IMR-90 (cell line): ENCODE measurements at places on chromosomes 16 and 17.

DNA sequence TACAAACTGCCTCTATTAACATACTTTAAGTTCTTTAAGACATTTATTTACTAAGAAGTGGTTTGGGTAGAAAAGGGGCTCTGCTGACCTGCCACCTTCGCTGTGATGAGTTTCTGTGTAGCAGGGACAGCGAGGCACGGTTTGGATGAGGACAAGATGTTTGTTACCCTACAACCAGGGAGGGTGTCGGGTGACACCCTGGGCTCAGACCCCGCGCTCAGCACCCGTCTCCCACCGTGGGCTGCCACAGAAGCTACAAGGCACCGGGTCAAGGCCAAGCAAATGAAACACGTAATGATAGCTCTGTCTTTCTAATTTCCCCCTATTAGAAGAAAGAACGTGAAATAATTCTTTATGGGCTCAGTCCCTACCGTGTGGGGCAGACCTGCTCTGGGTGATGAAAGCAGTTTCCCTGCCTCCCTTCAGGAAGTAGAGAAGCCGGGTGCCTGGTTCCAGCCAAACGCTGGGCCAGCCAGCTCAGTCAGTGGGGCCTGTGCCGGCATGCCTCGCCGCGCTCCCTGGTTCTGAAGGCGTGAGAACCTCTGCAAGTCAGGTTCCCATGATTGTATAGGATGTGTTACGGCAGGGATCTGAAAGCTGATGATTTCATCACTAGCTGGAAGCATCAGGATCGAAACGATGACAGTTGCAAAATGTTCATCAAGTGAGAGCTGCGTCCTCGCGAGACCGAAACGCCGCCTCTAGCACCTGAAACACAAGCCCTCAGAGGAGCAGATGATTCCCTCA lies 3.9 kb downstream of the ZNF750 start:
- peaks cover 4% of the 10 kb centered on the region; the same call in 1 of the 2 replicates for H3K4me1 ChIP-seq
- H3K36me3 ChIP-seq, result peaks cover 10% of the 10 kb centered on the region
- no peak overlapping the region for H3K27ac ChIP-seq
- H3K27me3 ChIP-seq, result no peaks in the 10 kb centered on the region
- no peak for DNase-seq
- H3K4me3 ChIP-seq, result no peak overlapping the region

DNA sequence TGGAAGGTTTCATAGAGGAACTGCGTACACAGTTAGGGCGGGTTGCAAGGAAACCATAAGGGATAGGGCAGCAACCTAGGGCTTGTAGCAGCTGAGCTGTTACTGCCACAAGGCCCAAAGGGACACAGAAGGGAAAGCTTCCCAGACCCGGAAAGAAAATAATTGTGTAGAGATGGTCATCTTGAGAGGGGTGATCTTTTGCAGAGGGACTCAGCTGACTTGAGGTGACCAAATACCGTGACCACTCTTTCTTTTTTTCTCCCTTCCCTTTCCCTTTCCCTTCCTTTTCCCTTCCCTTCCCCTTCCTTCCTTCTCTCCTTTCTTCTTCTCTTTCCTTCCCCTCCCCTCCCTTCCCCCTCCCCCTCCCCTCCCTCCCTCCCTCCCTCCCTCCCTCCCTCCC lies 8.5 kb upstream of the CREBBP start:
- H3K36me3 ChIP-seq, result no peaks in the 10 kb centered on the region
- H3K4me3 ChIP-seq, result no peak overlapping the region
- no peak for DNase-seq
- no peaks in the 10 kb centered on the region for H3K27me3 ChIP-seq

GRCh38 chr17:57550016-57550415 lies 195.1 kb downstream of the CCDC182 start:
- H3K4me1 ChIP-seq, result peaks cover 9% of the 10 kb centered on the region
- no peaks in the 10 kb centered on the region for H3K36me3 ChIP-seq
- H3K27ac ChIP-seq, result no peak overlapping the region
- DNase-seq, result no peak
- no peak overlapping the region for H3K4me3 ChIP-seq

DNA sequence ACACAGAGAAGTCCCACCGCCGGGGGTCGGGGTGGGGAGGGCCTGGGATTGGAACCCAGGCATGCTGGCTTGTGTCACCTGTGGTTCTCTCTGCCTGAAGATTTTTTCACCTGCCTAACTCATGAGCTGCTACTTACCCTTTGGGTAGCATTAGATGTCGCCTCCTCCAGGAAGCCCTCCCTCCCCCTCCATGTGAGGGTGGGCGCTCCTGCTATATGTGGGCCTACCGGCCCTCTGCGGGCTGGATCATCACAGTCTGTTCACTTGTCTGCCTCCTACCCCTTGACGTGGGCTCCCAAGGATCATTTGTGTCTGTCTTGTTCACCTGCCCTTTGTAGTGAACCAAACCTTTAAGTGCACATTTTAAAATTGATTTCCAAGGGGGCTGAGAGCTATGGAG lies 106.8 kb downstream of the SEC14L1 start:
- no peaks in the 10 kb centered on the region for H3K27me3 ChIP-seq
- peaks cover 6% of the 10 kb centered on the region for H3K4me1 ChIP-seq
- no peak for DNase-seq
- no peak overlapping the region for H3K4me3 ChIP-seq
- no peaks in the 10 kb centered on the region for H3K36me3 ChIP-seq
- H3K27ac ChIP-seq, result no peak overlapping the region

DNA sequence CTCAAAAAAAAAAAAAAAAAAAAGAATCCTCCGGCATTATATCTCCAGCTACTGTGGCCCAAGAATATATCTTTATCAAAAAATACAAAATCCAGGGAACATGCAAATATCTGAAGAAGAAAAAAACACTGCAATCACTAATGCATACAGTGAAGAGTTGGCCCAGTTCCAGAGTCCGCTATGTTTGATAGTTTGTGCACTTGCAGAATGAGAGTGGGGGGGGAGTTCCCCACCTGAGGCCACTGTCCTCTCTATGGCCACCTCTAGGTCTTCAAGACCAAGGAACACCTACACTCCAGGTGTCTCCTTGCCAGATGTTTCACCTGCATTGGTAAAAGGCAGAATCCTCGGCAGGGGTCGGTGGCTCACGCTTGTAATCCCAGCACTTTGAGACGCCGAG lies 4.0 kb downstream of the ZNF785 start:
- H3K36me3 ChIP-seq, result peaks cover 28% of the 10 kb centered on the region
- no peak overlapping the region for H3K27ac ChIP-seq
- no peak overlapping the region for H3K4me3 ChIP-seq
- H3K4me1 ChIP-seq, result peaks cover 3% of the 10 kb centered on the region; the same call in 1 of the 2 replicates
- DNase-seq, result no peak
- no peaks in the 10 kb centered on the region for H3K27me3 ChIP-seq

GRCh38 chr16:30927789-30928378 lies 4.5 kb downstream of the FBXL19 start:
- peaks cover 2% of the 10 kb centered on the region; the same call in 1 of the 2 replicates for H3K4me1 ChIP-seq
- peak; percentile 25 for DNase-seq
- no peaks in the 10 kb centered on the region for H3K27me3 ChIP-seq
- no peak overlapping the region for H3K4me3 ChIP-seq

DNA sequence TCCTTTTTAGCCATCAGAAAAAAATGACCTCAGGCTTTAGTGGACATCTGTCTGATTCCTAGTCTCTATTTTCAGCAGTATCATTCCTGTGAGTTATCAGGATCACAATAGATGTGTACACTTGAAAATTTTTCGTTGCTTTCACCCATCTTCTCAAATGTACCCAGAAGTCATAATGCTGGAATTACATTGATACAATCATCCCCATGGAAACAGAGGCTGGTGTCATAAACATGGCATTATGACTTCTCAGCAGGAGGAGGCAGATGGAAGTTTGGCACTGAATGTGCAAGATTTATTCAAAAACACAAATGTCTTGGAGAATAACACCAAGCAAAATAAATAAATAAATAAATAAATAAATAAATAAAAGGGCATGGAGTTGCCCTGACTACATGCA lies 292.5 kb downstream of the PHKB start:
- no peaks in the 10 kb centered on the region for H3K27me3 ChIP-seq
- no peak overlapping the region for H3K4me3 ChIP-seq
- H3K4me1 ChIP-seq, result no peaks in the 10 kb centered on the region
- no peaks in the 10 kb centered on the region for H3K36me3 ChIP-seq

GRCh38 chr17:1649844-1650501 lies at the start of gene RILP:
RILP (minus strand) TSS chr17:1649866; CDS start chr17:1649804, 62 bp downstream.
- peaks cover 17% of the 10 kb centered on the region for H3K4me1 ChIP-seq
- peaks cover 42% of the 10 kb centered on the region for H3K36me3 ChIP-seq
- H3K27me3 ChIP-seq, result no peaks in the 10 kb centered on the region
- H3K4me3 ChIP-seq, result peak within 1 kb of the TSS; percentile 83

GRCh38 chr17:35807371-35808144 lies 1.7 kb upstream of the TAF15 start:
- no peak overlapping the region for H3K27ac ChIP-seq
- no peaks in the 10 kb centered on the region for H3K27me3 ChIP-seq
- H3K36me3 ChIP-seq, result no peaks in the 10 kb centered on the region
- peak; percentile 74 for DNase-seq
- H3K4me3 ChIP-seq, result no peak overlapping the region

- H3K27me3 ChIP-seq, result no peaks in the 10 kb centered on the region; the same call in 1 of the 2 replicates
- H3K4me3 ChIP-seq, result no peak overlapping the region
- H3K27ac ChIP-seq, result no peak overlapping the region
- H3K4me1 ChIP-seq, result peaks cover 14% of the 10 kb centered on the region
- no peak for DNase-seq
Measured at GRCh38 chr17:1640329-1641064, 5.0 kb downstream of the SCARF1 start.

- H3K27ac ChIP-seq, result no peak overlapping the region
- no peaks in the 10 kb centered on the region for H3K4me1 ChIP-seq
- DNase-seq, result no peak
- no peaks in the 10 kb centered on the region for H3K27me3 ChIP-seq
Measured at GRCh38 chr16:10070591-10070990, 111.6 kb downstream of the GRIN2A start.

DNA sequence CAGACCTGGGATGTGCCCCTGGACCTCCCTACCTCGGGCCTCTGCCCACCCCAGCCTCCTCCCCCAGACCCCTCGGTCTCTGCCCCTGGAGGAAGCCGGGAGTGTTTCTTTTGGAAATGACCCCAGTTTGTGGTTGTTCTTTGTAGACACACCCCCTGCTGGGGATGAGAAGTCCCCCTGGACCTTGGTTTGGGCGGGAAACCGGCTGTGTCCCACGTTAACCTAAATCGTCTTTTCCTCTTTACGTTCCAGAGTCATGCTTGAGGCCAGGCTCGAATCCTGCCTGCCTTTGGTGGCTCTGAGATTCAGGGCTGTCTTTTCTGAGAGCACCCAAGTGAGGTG lies 116.6 kb downstream of the METRNL start:
- DNase-seq, result peak; percentile 30
- no peaks in the 10 kb centered on the region for H3K36me3 ChIP-seq
- H3K27me3 ChIP-seq, result peaks cover 5% of the 10 kb centered on the region; the same call in 1 of the 2 replicates
- peaks cover 11% of the 10 kb centered on the region for H3K4me1 ChIP-seq
- H3K4me3 ChIP-seq, result no peak overlapping the region

DNA sequence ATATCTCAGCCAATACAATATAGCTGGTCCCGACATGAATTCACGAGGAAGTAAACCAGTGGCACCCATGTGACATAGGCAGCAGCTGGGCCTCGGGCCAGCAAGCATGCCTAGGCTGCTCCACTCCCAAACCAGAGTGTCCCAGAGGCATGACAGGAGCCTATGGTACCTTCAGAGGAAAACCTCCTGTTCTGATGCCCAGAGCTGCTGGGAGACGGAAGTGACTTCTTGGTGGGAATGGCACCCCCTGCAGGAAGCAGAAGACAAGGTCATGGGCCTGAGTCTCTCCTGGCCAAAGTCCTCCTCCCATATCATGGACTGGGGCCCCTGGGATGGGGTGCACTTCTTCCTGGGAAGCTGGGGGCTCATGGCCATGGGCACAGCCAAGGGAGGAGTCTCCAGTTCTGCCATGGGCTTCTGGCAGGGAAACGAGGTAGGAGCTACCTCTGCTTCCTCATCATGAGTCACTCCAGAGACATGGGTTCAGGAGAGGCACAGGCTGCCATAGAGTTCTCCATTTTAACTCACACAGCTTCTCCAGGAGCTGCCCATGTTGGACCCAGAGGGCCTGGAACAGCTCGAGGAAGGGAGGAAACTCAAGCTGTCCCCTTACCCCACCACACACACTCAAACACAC lies 13.4 kb downstream of the FBF1 start:
- no peak for DNase-seq
- no peak overlapping the region for H3K4me3 ChIP-seq
- H3K27ac ChIP-seq, result no peak overlapping the region
- H3K27me3 ChIP-seq, result no peaks in the 10 kb centered on the region
- no peaks in the 10 kb centered on the region for H3K4me1 ChIP-seq
- peaks cover 12% of the 10 kb centered on the region for H3K36me3 ChIP-seq

DNA sequence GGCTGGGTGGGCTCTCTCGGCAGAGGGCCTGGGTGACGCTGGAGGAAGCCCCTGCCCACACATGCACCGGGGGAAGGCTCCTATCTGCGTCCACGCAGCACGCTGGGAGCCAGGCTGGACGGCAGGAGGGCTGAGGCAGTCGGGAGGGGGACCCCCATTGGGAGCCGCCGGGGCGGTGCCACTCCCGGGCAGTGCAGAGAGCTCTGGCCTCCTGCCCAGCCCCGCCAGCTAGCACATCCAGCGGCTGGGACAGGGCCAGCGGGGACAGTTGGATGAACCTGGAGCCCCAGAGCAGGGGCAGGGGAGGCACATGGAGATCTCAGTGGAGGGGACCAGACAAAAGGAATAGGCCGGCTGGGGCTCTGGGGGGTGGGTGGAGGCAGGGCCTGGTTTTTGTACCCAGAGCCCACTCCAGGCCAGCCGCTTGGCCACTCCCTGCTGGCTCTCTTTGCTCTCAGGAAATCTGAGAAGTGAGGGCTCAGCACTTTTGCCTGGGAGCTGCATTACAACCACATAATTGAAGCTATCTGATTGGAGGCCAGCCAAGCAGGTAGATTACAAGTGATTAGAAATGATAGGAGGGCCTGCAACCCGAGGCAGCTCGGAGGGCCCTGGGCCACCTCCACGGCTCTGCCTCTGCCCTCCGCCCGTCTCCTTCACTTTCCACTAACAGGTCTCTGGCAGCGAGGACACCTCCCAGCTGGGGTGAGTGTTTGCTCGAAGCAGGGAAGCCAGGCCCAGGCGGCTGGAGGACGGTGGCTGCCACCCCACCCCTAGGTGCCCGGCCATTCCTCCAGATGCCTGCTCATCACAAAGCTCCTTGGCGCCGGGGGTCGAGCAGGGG lies 40.1 kb downstream of the ENGASE start:
- no peaks in the 10 kb centered on the region for H3K4me1 ChIP-seq
- no peak for DNase-seq
- no peak overlapping the region for H3K4me3 ChIP-seq
- peaks cover 55% of the 10 kb centered on the region for H3K27me3 ChIP-seq
- no peaks in the 10 kb centered on the region for H3K36me3 ChIP-seq
